Activated T-helper 1 cell treated with Interleukin-2 at 50 U/mL for 16 hours (primary cell): ENCODE measurements at places on chromosomes 1 and 21.

- DNase-seq, result no peak
These were observed 93.0 kb downstream of the DYRK1A start for GRCh38 chr21:37459575-37459974.

DNA sequence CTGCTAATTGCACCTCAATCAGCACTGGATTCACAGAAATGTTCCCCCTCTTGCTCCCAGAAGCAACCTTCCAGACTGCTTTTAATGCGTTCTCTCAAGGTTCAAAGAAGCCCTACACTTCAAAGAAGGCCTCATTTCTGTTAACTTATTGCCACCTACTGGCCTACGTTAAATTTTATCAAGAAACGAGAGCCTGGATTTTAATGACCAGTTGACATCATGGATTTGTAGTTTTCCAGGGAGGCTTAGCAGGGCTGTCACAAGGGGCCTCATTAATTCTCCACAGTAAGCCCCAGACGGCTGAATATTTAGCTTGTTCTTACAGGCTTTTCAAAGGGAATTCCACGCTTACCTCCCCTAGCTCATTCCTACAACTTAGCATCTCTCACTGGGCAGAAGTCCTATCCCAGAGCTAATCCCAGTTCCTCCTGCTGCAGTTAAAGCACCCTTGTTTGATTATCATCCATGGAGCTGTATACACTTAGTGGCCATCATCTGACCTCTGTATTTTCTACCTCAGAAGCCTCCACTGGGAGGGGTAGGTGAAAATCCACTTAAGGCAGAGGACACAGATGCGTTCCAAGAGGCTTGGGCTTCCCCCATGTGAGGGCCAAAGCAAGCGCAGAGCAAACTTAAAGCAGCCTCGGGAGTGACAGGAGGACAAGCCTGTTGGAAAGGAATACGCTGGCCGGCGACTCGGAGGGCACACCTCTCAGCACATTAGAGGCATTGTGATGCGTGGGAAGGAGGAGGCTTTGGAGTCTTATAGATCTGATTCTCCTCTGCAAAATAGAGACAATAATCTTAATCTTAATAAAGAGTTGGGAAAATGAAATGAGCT is 32.2 kb upstream of the CYP4X1 start:
- DNase-seq, result no peak

GRCh38 chr1:187624812-187625545 is 796.2 kb downstream of the PLA2G4A start:
- DNase-seq, result no peak

DNA sequence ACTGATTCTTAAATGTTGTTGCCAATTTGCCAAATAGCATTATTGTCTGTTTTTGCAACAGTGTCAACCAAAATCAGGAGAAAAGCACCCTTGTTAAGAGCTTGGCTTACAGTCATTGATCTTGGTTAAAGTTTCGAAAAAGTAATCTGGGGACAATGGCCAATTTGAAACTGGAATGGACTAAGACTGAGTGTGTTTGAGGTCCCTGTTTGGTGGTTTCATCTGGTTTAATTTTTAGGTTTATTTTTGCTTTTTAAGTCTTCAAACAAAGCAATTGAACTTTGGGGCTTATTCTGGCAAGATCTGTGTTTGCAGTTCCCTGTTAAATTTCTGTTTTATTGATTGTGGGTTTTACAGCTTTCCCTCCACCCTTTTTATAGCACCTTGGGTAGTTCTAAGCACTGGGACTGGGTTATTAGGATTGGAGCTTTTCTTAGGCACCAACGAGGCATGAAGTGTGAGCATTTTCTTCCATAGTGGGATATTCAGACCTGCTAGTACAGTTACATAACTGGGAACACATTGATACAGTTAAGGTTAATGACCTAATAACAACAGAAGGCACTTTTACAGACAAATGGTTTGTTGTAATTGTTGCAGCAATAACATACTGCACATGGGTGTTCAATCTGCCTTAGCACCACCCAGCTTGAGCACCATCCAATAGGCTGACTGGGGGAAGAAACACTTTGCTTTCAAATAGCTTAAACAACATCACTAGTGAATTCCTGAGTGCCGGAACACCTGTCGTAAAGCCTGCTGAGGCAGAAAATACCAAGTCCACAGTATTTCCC is 40.6 kb upstream of the MAP10 start:
- no peak for DNase-seq

GRCh38 chr1:33823830-33824229 is 40.0 kb upstream of the HMGB4 start:
- no peak for DNase-seq

GRCh38 chr1:165629848-165630628 is 996 bp upstream of the MGST3 start:
- DNase-seq, result no peak
